Right atrium auricular region (tissue), 2 donors: ENCODE measurements at places on chromosomes 1 and 21. TPM values are rescaled to one million over a fixed set of nuclear protein-coding genes. Genes with fewer than 3 reads are reported as not detected.

GRCh38 chr1:201495551-201496295, 11.2 kb downstream of the CSRP1 start:
- DNase-seq = no peak

Gene TNFRSF9
- total RNA-seq = not detected

Gene TMEM39B
- total RNA-seq = 5.0 TPM

- peak; percentile 59 for DNase-seq
Measured at GRCh38 chr1:40692429-40692895, 958 bp downstream of the NFYC start.

DNA sequence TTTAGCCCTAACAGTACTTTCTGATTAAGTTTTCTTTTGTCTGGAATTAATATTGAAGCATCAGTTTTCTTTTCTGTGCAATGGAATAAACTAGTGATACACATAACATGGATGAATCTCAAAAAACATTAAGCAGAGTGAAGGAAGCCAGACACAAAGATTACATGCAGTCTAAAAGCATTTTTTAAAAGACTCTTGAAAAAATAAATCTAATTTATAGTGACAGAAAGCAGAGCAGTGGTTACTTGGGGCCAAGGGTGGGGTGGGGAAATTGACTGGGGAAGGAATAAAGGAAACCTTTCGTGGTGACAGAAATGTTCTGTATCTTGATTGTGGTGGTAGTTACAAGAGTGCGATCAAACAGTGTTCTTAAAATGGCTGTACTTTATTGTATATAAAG, 20.2 kb upstream of the ST6GALNAC3 start:
- DNase-seq = no peak

DNA sequence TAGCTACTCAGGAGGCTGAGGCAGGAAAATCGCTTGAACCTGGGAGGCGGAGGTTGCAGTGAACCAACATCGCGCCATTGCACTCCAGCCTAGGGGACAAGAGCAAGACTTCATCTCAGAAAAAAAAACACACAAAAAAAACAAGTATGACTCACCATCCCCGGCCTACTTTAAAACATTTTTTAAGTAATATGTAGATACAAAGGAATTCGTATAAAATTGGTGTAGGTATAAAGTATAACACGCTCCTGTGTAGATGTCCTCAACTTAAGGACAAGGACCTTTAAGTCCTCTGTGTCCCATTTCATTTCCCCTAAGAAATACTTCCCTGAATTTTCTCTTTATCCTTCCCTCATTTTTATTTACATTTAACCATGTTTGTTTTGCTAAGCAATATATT, 73.4 kb upstream of the PKN2 start:
- DNase-seq = no peak

GRCh38 chr1:89807983-89808382, 12.8 kb upstream of the LRRC8D start:
- no peak for DNase-seq

Gene SPRTN
- total RNA-seq = 9.1 TPM

DNA sequence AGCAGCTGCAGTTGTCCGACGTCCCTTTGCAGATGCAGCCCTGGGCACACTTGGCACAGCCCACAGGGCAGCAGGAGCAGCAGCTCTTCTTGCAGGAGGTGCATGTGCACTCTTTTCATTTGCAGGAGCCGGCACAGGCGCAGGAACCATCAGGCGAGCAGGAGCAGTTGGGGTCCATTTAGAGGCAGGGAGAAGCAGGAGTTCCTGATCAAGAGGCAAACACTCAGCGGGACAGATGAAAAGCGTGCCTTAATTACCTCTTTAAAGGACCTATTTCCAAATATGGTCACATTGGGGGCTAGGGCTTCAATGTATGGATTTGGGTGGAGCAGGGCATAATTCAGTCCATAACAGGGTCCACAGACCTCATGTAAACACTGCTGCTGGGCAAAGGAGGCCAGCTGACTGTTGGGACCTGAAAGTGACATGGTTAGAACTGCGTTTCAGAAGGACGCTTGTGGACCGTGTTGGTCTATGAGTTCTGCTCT, 4.3 kb upstream of the CPLANE2 start:
- no peak for DNase-seq

DNA sequence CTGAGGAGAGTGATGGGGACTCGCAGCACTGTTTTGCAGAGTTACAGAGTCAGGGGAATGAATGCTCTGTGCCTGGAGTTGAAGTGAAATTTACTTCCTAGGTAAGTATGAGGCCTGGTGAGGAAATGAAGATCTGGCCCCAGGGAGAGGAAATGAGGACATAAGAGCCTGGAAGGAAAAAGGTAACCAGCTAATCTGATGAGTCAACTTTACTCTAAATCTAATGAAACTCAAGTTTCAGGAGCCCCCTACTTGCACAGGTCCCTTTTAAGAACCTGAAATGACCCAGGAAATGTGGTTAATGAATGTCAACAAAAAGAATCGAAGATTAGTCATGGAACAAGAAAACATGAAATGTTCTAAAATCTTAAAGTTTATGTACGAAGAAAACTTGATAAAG, 599.0 kb downstream of the AGBL4 start:
- DNase-seq = no peak

GRCh38 chr1:83701355-83701754, 297.6 kb downstream of the TTLL7 start:
- no peak for DNase-seq

DNA sequence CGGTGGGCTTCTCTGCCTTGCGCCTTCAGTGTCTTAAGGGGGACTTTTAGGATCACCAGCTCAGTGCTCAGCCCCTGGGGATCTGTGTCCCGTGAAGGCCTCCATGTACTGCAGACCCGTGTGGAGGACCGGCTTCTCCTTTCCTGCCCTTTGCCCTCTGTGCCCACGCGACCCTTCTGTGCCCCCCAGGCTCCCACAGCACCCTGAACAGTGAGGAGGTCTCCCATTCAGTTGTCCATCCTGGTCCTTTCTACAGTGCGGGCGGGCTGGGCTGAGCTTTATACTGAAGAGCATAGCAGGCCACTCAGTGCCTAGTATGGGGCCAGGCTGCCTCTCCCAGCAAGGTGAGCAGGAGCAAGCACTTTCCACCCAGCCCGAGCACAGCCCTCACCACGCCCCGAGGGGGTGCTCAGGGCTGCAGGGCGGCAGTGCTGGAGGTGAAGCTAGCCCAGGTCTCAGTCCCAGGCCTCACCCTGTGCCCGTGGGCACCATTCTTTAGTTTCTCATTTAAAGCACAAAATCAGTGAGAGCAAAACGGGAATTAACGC, 7.6 kb upstream of the TFF1 start:
- DNase-seq = no peak

Gene OR2T29
- total RNA-seq = not detected

Gene HMCN1
- 14.8 TPM for total RNA-seq

- no peak for DNase-seq
Measured at GRCh38 chr1:63205776-63206175, 116.6 kb upstream of the FOXD3 start.

GRCh38 chr1:55617288-55617982, 402.3 kb upstream of the USP24 start:
- DNase-seq = no peak
